ENCODE measurements at places on chromosomes 3 and 15. TPM values are rescaled to one million over a fixed set of nuclear protein-coding genes. Genes with fewer than 3 reads are reported as not detected.

DNA sequence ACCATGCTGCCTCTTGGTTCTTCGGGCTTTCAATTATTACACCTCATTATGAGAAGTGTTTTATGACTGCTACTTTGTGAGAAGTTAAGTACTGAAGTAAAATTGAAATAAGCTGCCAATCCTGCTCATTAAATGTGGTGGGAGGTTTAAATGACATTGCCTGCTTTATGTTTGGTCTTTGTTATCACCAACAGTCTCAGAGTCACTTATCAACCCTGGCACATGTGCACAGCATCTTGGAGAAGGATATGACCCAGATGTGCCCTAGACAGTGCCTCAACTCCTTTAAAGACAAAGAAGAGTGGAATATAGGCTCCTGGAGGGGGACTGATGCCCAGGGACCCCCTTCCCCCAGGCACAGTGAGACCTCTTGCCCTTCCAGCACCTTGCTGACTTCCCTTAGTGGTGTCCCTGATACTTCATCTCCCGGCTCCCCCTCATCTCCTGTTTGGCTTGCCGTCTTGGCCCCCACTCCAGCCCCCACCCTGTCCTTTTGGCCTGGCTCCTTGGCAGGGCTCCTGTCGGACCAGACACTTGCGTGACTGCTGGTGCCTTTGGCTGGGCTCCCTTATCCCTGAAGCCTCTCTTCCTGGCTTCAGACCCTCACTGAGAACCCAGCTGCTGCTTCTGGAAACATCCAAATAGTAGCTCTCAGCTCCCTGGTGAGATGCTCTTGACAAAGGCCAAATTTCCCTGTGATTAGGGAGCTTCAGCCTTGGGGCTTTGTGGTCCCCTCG, 39.8 kb downstream of the ARHGAP31 start:
- H3K36me3 ChIP-seq, result no peaks in the 10 kb centered on the region
- no peak overlapping the region for H3K27ac ChIP-seq
- no peak for DNase-seq
- H3K4me3 ChIP-seq, result no peak overlapping the region

DNA sequence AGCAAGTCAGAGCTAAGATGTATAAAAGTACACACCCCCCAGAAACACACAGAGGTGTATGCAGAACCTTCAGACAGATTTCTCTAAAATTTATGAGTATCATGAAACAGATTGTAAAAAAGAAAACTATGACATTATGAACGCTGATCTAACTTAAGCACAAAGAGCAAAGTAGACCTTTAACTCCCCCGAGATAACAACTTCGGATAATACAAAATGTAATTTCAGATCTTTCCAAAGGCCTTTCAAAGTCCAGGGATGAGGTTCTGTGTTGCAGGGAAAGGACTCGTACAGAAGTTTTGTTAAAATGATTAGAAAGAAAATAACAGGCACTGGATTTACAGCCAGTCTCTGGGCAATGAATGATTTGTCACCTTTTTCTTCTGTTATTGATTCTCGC, 92.8 kb upstream of the FGF12 start:
- DNase-seq, result no peak
- H3K4me1 ChIP-seq, result peaks cover 21% of the 10 kb centered on the region
- no peaks in the 10 kb centered on the region for H3K27me3 ChIP-seq
- H3K36me3 ChIP-seq, result no peaks in the 10 kb centered on the region
- H3K27ac ChIP-seq, result no peak overlapping the region

DNA sequence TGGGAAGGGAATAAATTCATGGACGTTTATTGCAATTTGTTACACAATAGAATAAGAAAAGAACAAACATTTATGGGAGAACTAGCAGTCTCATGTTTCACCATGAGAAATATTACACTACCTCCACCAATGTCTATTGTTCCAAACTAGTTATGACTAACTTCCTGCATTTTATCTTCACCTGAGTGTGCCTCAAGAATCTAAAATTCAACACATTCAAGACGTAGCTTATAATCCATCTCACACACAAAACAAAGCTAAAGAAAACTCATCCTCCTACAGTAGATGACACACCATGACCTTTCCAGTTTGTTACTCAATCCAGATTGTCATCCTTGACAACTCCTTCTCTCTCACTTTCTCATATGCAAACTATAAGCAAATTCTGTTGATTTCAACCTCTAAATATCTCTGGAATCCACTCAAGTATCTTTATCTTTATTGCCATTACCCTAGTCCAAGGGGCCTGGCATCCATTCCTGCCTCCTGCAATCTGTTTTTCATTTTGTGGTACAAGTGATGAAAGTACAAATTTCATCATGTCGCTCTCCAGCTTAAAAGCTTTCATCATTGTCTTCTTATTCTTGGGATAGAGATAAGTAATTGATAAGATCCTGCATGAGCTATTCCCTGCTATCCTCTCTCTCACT, 229.9 kb downstream of the NR2F2 start:
- H3K27me3 ChIP-seq, result no peaks in the 10 kb centered on the region
- no peak overlapping the region for H3K27ac ChIP-seq
- H3K4me3 ChIP-seq, result no peak overlapping the region
- no peaks in the 10 kb centered on the region for H3K4me1 ChIP-seq

GRCh38 chr15:63111481-63111880, 10.2 kb upstream of the LACTB start:
- no peaks in the 10 kb centered on the region for H3K27me3 ChIP-seq
- no peaks in the 10 kb centered on the region for H3K36me3 ChIP-seq
- H3K4me1 ChIP-seq, result no peaks in the 10 kb centered on the region
- H3K27ac ChIP-seq, result no peak overlapping the region
- no peak overlapping the region for H3K4me3 ChIP-seq
- no peak for DNase-seq

GRCh38 chr3:12054245-12054644, 50.1 kb downstream of the SYN2 start:
- DNase-seq, result no peak
- no peak overlapping the region for H3K4me3 ChIP-seq
- H3K27ac ChIP-seq, result no peak overlapping the region
- H3K36me3 ChIP-seq, result no peaks in the 10 kb centered on the region
- no peaks in the 10 kb centered on the region for H3K27me3 ChIP-seq

DNA sequence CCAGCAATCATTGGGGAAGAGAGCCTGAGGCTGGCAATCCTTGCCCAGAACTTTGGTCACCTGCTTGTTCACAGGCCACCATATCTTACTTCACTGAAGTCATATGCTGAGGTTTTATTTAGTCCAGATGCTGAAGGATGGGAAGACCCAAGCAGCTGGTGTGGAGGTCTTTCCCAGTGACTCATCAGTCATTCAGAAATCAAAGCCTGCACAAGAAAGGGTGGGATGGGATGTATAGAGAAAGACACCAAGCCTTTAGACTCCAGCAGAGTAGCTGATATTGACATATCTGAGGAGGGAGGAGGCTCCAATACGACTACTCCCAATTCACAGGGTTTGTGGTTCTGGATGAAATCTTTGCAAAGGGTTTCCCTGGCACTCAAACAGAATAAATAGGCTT, 13.0 kb upstream of the PHLDB2 start:
- H3K27me3 ChIP-seq, result no peaks in the 10 kb centered on the region
- H3K27ac ChIP-seq, result no peak overlapping the region
- H3K4me1 ChIP-seq, result no peaks in the 10 kb centered on the region

- no peak overlapping the region for H3K4me3 ChIP-seq
- no peak for DNase-seq
- no peak overlapping the region for H3K27ac ChIP-seq
- H3K27me3 ChIP-seq, result no peaks in the 10 kb centered on the region
- H3K4me1 ChIP-seq, result no peaks in the 10 kb centered on the region
Measured at GRCh38 chr3:66747261-66747660, 246.4 kb upstream of the LRIG1 start.

DNA sequence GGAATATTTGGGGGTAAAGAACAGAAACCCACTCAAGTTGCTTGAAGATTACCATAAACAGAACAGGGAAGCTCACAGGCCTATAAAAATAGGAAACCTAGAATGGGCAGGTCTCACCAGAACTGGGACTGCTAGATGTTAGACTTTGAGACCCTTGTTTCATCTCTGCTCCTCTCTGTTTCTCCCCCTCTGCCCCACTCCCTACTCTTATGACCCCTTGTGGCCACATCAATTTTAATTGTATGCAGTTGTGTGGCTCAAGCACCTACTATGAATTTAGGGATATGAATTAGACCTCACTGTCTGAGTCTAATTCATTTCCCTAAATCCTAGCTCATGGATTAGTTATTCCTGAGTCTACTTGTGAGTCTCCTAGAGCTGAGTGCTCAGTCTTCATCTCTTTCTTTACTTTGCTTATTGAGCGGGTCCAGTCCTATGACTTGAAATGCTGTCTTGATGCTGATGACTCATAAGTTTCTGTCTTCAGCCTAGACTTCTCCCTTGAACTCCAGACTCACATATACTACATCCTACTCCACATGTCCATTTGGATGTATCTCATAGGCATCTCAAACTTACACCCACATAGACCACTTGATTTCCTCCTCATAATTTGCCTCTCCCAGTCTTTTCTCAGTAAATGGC, 78.7 kb downstream of the ITPR1 start:
- H3K36me3 ChIP-seq, result no peaks in the 10 kb centered on the region
- no peak overlapping the region for H3K27ac ChIP-seq
- DNase-seq, result peak; percentile 10

DNA sequence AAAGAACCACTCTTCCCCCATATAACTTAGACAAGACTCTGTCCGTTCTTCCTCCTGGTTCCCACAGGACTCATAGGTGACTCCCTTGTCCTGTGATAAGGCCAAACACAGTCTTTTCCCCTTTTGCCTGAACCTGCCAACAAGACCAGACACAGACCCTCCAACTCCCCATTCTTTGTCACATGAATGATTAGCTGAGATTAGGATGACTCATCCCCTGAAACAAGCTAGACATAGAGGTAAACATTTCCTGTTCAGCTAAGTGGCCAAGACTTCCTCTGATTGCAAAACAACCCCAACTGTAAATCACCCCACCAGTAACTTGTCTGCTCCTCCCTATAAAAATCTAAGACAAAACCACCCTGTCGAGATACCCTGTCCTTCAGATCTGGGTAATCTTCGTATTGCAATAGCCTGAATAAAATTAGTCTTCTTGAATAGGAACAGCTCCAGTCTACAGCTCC, 11.4 kb upstream of the HTR3E start:
- no peak overlapping the region for H3K4me3 ChIP-seq
- DNase-seq, result no peak
- no peaks in the 10 kb centered on the region for H3K4me1 ChIP-seq
- H3K27me3 ChIP-seq, result no peaks in the 10 kb centered on the region

GRCh38 chr3:56747150-56747549, 54.6 kb downstream of the ARHGEF3 start:
- no peak overlapping the region for H3K27ac ChIP-seq
- H3K4me1 ChIP-seq, result peaks cover 8% of the 10 kb centered on the region
- DNase-seq, result no peak
- H3K27me3 ChIP-seq, result no peaks in the 10 kb centered on the region
- peaks cover 77% of the 10 kb centered on the region for H3K36me3 ChIP-seq

- H3K27me3 ChIP-seq, result no peaks in the 10 kb centered on the region
- peak overlapping the region; percentile 41 for H3K4me3 ChIP-seq
- H3K36me3 ChIP-seq, result no peaks in the 10 kb centered on the region
- H3K27ac ChIP-seq, result peak overlapping the region; percentile 68
Measured at GRCh38 chr3:192892981-192893700, 24.5 kb downstream of the MB21D2 start.

DNA sequence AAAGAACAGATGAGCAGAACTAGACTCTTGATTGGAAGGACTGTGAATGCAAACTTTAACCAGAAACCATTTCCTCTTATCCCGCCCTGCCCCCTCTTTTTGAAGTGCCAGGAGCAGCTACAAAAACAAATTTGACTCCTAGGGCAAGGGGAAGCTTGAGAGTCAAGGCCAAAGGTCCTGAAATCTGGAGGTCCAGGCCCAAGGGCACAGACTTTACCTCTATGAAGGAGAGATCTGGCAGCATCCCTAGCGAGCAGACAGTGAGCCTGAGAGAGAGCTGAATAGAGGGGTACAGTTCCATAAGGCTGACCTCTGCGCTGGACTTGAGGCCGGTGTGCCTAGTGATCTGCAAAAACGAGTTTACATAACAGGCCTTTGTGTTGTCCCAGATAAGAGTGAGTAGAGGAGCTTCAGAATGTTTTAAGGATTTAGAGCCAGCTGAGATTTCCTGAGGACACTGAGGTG, 5.1 kb downstream of the RAB43 start:
- peak; percentile 19 for DNase-seq
- peaks cover 16% of the 10 kb centered on the region for H3K36me3 ChIP-seq
- peak overlapping the region; percentile 27 for H3K27ac ChIP-seq
- H3K27me3 ChIP-seq, result no peaks in the 10 kb centered on the region

DNA sequence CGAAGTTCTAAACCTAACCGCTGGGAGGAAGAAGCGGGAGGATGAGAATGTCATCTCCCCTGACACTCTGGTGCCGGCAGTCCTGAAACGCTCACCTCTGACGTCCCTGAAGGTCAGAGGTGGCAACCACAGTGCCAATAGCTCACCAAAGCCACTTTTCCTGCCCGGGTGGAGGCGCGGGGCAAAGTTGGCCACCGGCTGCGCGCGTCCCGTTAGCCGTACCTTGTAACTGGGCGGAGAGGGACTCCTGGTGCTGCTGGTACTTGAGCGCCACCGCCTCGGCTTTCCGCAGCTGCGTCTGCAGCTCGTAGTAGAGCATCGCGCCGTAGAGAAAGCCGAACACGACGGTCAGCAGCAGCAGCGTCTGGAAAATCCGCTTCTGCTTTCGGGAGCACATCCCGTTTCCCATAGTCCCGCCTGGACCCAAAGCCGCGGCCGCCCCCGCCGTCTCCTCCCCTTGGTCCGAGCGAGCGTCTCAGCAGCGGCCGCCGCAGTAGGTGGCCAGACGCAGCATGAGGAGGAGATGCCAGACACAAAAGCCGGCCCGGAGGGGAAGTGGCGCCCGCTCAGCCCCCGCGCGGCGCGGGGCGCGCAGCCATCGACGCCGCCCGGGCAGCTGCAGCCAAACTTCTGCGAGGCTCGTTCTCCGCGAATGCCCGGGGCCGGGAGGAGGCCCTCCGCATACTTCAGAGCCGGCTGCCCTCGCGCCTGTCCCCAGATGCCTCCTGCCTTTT, 680 bp downstream of the GOLIM4 start:
- H3K27me3 ChIP-seq, result no peaks in the 10 kb centered on the region
- no peak overlapping the region for H3K27ac ChIP-seq
- peak; percentile 10 for DNase-seq
- H3K4me3 ChIP-seq, result no peak overlapping the region
- H3K36me3 ChIP-seq, result no peaks in the 10 kb centered on the region

- no peak for DNase-seq
- H3K4me1 ChIP-seq, result no peaks in the 10 kb centered on the region
- no peaks in the 10 kb centered on the region for H3K27me3 ChIP-seq
- H3K36me3 ChIP-seq, result no peaks in the 10 kb centered on the region
- H3K27ac ChIP-seq, result no peak overlapping the region
Measured at GRCh38 chr15:39892418-39892817, 27.6 kb downstream of the GPR176 start.

DNA sequence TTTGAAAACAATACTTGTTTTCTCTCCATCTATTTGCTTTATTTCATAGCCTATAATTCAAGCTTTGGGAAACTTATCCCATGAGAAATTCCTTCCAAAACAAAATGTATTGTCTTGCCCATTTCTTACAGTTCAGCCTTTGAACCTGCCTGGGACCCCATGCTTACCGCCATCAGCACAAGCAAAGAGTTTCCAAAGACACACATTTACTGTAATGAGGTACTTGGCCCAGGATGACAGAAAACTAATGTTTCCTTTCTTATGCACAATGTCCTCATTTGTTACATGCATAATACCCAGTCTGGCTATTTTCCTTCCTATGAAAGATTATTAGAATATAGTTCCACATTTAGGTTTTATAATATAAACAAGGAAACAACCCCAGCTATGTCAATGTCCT, 180.4 kb downstream of the GAP43 start:
- no peaks in the 10 kb centered on the region for H3K4me1 ChIP-seq
- no peak overlapping the region for H3K27ac ChIP-seq
- H3K4me3 ChIP-seq, result no peak overlapping the region
- no peak for DNase-seq

The UBL7 gene
- polyA plus RNA-seq, result 96.5 TPM

The EXD1 gene
- not detected for polyA plus RNA-seq

The LMAN1L gene
- not detected for polyA plus RNA-seq

The GOLGA8T gene
- not detected for polyA plus RNA-seq

Measured in CD4-positive, alpha-beta memory T cell (primary cell).